NB4 (cell line): ENCODE measurements at places on chromosomes 11 and 22.

DNA sequence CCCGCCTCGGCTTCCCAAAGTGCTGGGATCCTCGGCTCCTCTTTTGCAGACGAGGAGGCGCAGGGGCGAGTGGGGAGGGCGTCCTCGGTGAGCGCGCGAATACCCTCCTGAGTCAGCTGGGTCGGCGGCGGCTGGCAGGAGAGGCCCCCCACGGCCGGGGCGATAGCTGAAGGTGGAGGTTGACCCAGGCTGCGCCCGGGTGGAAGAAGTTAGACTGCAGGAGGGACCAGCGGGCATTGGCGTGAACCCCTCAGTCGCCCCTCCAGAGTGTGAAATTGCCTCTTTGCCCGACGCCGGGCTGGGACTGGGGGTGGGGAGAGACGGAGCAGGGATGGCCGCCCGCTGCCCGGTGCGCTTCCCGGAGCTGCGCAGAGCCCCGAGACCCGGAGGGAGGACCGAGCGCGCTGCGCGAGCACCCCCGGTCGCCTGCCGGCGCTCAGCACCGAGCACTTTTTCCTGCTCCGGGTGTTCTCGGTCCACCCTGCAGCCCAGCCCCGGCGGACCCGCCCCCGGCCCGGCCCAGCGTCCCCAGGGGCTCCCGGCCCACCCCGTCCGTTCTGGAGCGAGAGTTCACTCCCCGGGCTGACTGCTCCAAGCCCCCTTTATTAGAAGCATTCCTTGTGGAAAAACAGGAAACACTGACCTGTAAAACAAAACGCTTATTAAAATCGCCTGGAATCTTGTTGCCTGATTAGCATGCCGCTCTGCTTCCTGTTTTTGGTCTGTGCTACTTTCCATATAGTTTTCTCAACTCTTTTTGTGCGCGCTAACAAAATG lies 13.7 kb upstream of the CPT1A start:
- DNase-seq = peak; percentile 83

DNA sequence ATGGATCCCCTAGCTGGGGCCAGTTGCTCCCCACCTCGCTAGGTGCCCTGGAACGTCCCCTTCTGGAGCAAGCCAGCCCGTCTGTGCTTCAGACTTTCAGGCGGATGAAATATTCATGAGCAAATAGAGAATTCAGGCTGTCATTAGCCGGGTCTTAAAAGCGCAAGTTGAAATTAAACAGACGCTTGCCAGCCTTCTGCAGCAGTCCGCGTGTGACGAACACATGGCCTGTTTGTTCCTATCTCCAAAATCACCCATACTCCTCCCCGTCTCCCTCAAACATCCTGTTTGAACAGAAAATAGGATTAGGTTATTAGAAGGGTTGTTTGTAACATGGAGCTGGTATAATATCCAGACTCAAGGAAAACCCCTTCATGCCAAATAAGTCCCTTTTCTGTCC lies 38.7 kb downstream of the MYO18B start:
- no peak for DNase-seq

DNA sequence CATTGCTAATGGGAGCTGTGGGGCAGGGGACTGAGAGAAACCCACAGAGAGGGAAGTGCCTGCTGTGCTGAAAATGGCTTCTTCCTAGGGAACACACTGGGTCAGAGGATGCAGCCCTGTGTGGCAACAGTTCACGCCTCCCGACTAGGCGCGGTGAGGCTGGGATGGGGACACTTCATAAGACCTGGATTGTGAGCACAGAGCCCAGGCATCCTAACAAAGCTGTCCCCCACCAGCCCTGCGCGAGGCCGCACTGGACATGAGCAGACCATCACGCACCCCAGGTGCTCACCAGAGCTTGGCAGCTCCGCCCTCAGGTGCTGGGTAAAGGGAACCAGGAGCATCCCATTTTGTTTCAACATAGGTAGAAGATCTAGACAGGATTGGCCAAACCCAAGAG lies 1.8 kb upstream of the KRTAP5-4 start:
- DNase-seq = no peak

DNA sequence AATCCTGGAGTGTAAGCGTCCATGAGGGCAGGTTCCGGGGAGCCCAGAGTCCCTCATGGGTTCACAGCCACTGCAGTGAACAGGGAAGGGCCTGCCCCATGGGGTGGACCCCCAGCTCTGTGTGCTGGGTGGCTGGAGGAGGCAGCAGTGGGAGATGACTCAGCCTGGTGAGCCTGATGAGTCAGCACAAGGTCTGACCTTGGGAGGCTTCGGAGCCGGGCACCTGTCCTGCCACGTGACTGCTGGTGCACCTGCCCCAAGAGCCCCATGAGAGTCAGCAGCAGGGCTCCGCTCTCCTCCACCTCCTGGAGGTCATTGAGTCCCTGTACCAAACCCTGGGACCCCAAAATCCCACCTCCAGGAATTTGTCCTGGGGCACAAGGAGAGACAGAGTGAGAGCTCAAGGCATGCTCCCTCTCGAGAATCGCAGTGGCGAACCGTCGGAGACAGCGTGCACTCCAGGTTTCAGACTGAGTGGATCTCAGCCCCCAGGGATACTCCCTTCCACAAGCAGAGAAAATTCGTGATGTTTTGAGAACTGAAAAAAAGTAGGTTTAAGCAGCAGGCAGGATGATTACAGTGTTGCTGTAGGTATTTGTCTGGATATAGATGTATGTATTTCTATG lies 1221.7 kb downstream of the BRD1 start:
- DNase-seq = peak; percentile 7

DNA sequence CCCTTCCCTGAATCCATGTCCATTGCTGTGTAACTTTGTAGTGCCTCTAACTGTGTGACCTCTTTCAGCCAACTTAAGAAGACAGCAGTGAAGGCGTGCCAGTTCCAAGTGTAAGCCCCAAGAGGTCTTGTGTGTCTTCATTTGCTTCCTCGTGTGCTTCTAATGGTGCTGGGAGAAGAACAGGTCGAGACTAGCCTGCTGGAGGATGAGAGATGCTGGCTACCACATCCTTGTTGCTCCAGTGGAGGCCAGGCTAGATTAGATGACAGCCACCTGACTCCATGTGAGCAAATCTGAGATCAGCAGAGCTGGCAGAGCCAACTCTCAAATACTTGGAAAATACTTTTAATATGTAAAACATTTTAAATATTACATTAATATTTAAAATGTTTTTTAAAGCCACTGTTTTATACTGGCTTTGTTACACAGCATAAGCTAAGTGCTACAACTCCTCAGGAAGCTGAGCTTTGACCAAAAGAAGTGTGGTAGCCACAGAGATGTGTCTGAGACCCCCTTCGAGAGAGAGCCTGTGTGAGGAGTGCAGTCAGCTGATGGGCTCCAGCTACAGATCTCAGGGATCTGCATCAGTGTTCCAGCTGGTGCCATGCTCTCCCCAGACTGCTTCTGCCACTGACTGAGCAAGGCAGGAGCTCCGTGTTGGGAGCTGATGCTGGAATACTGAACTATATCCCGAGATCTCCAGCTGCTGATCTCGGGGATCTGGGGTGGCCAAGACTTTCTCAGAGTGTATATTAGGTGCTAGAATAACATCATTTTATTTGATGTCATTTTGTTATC lies 8.9 kb downstream of the KCNJ11 start:
- no peak for DNase-seq

- no peak for DNase-seq
Observed at GRCh38 chr11:96524475-96524874, 134.7 kb downstream of the JRKL start.

GRCh38 chr11:12291766-12292165 lies 85.6 kb upstream of the PARVA start:
- peak; percentile 18 for DNase-seq
